ENCODE measurements at places on chromosomes 7 and 10. TPM values are rescaled to one million over a fixed set of nuclear protein-coding genes. Genes with fewer than 3 reads are reported as not detected.
A peak's percentile ranks its signal among the peaks of the same experiment; 100 is the strongest.

DNA sequence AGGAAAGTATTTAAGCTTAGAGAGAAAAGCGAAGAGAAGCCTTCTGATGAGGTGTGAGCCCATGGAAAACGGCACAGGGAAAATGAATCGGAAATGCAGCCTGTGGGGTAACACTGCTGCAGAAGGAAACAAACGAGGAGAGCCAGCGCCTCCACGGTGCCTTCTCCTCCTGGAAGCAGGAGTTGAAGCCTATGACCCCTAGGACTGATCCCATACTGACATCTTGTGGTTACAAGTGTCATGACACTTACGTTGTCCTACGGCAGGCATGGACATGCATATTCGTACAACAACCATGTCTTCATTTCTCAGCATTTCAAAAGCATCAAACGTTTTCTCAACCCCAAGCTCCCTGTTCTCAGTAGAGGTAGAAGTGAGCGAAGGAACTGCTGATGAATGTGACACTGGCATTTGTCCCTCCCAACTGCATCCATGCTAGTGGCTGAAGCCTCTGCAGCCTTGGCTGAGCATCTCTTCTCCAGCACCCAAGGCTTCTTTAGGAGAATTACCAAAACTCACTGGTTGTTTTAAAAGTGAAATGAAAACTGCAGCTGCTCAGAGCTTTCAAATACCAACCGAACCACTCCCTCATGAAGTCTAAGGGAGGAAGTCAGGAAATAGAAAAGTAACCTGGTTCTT, 160.2 kb downstream of the JAZF1 start:
- peak; percentile 55 for DNase-seq

DNA sequence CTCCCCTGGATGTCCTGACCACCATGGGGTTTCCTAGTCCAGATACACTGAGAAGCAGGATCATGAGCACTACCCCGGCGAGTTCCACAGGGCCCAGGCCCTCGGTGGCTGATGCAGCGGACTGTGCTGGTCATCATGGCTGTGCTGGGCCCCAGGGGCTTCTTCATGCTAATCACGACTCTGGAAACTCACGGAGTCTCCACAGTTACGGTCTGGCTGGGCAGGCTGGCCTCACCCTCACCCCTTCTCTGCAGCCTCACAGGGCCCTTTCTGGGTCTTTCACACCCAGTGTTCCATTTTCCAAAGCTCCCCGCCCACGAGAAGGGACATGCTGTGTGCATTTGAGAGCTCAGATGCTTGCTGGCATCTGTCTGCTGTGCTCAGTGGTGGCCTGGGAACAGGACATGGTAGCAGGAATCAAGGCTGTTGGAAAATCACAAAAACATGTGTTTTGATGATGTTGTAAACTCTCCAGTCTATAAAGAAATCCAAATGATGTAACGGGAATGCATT, 119.0 kb downstream of the PTPN20 start:
- DNase-seq: no peak

GRCh38 chr10:78211561-78212051, 177.9 kb downstream of the RPS24 start:
- DNase-seq: peak; percentile 56

CYP2E1 gene
- 0.13 TPM for total RNA-seq

- DNase-seq: no peak
Measured at GRCh38 chr10:112535531-112535951, 88.5 kb downstream of the VTI1A start.

DNA sequence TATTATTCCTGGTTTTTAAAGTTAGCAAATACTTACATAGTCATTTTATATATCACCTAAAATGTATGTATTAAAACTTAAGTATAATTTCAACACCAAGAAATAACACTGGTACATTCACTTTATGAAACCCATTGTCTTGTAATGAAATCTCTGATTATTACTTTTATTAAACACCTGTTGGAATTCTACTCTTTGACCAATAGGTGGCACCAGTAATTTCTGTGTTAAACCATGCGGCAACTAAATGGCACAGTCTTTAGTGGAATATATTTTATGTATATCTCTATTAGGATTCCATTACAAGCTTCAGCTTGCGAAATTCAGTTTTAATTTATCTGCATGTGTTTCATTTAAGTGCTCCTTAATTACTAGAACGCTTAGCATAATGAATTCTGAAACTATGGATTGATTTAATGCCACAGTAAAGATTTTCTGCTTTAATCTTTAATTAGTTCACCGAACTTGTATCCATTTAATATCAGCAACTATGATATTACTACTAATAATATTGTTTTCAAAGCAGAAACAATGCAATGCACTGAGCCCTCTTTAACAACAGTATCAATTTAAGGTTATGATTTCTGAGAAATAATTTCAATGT, 181.3 kb downstream of the MAGI2 start:
- peak; percentile 49 for DNase-seq

TET1 gene
- total RNA-seq: 0.39 TPM

DNA sequence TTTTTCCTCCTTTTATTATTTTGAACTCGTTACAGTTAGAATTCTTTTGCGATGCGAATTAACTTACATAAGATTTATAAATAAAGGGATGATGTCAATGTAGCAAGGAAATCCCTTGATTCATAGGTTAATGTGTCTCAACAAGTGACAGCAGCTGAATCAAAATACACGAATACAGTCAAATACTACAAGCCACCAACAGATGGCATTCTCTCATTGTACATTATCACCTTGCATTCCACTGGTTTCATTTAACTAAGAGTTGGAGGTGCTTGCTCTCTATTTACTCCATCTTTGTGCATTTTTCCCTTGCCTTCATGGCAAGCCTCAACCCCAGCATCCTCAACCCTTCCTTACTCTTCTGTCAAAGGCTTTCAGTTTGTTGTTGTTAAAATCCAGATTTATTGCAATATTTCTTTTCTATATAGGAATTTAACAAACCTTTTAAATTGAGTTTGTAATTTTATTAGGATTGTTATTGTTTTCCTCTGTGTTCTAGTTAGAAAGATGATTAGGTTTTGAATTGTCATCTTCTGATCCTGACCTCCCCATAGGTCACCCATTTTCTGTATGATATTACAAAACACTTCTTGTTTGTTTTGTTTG, 78.3 kb downstream of the SLC25A40 start:
- peak; percentile 59 for DNase-seq

GRCh38 chr10:81655986-81656385, 219.0 kb upstream of the NRG3 start:
- no peak for DNase-seq

DNA sequence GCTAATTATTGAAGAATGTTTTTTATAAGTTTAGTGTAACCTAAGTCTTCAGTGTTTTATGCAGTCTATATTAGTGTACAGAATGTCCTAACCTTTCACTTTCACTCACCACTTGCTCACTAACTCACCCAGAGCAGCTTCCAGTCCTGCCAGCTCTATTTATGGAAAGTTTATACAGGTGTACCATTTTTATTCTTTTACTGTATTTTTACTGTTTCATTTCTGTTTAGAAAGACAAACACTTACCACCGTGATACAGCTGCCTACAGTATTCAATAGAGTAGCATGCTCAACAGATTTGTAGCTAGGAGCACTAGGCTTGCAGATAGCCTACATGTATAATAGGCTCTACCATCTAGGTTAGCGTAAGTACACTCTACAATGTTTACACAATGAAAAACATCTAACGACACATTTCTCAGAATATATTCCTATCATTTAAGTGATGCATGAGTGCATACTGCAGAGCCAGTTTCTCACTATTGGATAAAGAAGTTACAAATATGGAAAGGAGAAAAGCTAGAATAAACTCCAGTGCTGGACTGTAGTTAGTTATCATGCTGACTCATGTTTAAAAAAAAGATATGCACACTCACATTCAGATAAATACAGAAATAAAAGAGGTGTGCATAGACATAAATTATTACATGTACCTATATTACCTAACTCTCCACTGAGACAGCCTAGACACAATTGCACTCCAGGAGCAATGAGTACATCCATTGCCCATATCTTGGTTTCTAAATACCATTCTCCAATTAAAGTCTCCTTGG, 30.4 kb downstream of the STEAP1B start:
- DNase-seq: no peak

- no peak for DNase-seq
Measured at GRCh38 chr7:87116315-87116714, 35.9 kb upstream of the DMTF1 start.

GALNT17 gene
- not detected for total RNA-seq

All from dermis microvascular lymphatic vessel endothelial cell (primary cell).